Activated CD8-positive, alpha-beta memory T cell treated with anti-CD3 and anti-CD28 coated beads, Interleukin-2, amount 10 ng/mL, durations not matched to agents 7 days and 5 days (primary cell): ENCODE measurements at places on chromosomes 5 and 9.
A peak's percentile ranks its signal among the peaks of the same experiment; 100 is the strongest.

- no peak overlapping the region for H3K4me3 ChIP-seq
- no peak overlapping the region for H3K27ac ChIP-seq
- no peaks in the 10 kb centered on the region for H3K4me1 ChIP-seq
These were observed 54.8 kb downstream of the COL27A1 start for GRCh38 chr9:114210136-114210535.

GRCh38 chr5:167579693-167580055, 711.8 kb upstream of the WWC1 start:
- no peak overlapping the region for H3K4me3 ChIP-seq
- no peaks in the 10 kb centered on the region for H3K4me1 ChIP-seq
- H3K27ac ChIP-seq, result no peak overlapping the region
- DNase-seq, result no peak

GRCh38 chr5:15897656-15898055, 281.9 kb downstream of the MARCHF11 start:
- no peak overlapping the region for H3K4me3 ChIP-seq
- no peak overlapping the region for H3K27ac ChIP-seq
- no peaks in the 10 kb centered on the region for H3K4me1 ChIP-seq
- no peaks in the 10 kb centered on the region for H3K36me3 ChIP-seq
- H3K27me3 ChIP-seq, result no peaks in the 10 kb centered on the region
- DNase-seq, result no peak

- H3K4me3 ChIP-seq, result no peak overlapping the region
- no peaks in the 10 kb centered on the region for H3K36me3 ChIP-seq
- no peaks in the 10 kb centered on the region for H3K4me1 ChIP-seq
These were observed 51.3 kb downstream of the LHFPL2 start for GRCh38 chr5:78597068-78597973.

GRCh38 chr9:96320749-96321280, 18.8 kb upstream of the HSD17B3 start:
- no peaks in the 10 kb centered on the region for H3K4me1 ChIP-seq
- H3K27ac ChIP-seq, result no peak overlapping the region
- no peaks in the 10 kb centered on the region for H3K27me3 ChIP-seq
- H3K4me3 ChIP-seq, result no peak overlapping the region
- no peaks in the 10 kb centered on the region for H3K36me3 ChIP-seq

GRCh38 chr9:68981789-68982188, 32.1 kb downstream of the PRKACG start:
- DNase-seq, result no peak
- H3K27me3 ChIP-seq, result no peaks in the 10 kb centered on the region
- H3K27ac ChIP-seq, result peak overlapping the region; percentile 81
- no peak overlapping the region for H3K4me3 ChIP-seq

DNA sequence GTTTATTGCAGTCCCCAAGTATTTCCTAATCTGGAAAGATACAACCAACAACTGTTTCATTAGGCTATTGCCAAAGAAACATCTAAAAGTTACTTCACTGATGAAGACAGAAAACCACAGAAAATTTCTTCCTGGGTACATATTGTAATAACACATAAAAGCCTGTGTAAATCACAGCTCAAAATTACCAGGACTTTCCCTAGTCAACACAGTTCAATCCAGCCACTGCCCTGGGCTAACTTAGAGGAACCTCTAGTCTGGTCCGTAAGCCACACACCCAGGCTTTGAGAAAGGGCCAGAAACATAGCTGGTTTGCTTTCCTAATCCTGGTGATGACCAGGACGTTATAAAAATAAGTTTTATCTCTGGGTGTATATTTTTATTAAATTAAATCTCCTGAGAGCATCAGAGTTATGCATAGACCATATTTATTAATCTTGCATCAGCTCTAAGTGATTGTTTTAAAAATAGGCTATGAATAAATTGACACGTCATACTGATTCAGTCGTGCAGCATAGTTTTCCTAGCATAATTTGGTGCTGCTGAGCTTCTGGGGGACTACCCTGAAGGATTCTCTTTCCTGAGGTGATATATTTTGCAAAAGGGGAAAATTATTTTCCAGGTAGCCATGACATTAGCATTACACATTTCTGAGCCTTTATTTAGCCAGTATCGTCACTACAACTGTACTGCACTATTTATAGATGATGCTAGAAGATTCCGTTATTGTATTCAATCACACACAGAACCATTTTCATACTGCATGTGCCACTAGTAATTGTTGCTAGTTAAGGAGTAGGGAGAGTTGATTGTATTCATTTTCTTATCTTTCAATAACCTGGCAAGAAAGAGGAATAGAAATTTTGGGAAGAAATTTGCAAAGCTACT, 12.6 kb upstream of the MUSK start:
- no peaks in the 10 kb centered on the region for H3K36me3 ChIP-seq
- no peak for DNase-seq
- no peak overlapping the region for H3K4me3 ChIP-seq
- H3K27ac ChIP-seq, result no peak overlapping the region
- H3K4me1 ChIP-seq, result no peaks in the 10 kb centered on the region

- DNase-seq, result no peak
- no peaks in the 10 kb centered on the region for H3K36me3 ChIP-seq
- no peaks in the 10 kb centered on the region for H3K27me3 ChIP-seq
- no peak overlapping the region for H3K4me3 ChIP-seq
- H3K27ac ChIP-seq, result no peak overlapping the region
- H3K4me1 ChIP-seq, result no peaks in the 10 kb centered on the region
These were observed 405.4 kb upstream of the ACTBL2 start for GRCh38 chr5:57887851-57888621.

DNA sequence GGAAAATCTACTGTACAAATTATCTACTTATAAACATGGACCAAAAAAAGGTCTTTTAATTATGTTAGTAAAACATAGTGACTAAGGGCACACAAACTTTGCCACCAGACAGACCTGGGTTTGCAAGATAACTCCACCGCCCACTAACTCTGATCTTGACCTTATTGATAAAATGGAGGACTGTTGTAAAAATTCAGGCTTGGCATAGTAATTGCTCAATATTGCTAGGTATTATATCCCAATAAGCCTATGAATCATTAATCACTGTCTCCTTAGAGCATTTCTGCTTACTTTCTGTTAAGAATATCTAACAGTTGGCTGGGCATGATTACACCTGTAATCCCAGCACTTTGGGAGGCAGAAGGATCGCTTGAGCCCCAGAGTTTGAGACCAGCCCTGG, 3.8 kb downstream of the C9orf40 start:
- H3K4me1 ChIP-seq, result peaks cover 44% of the 10 kb centered on the region
- no peak for DNase-seq
- H3K36me3 ChIP-seq, result peaks cover 25% of the 10 kb centered on the region
- H3K27ac ChIP-seq, result no peak overlapping the region
- H3K27me3 ChIP-seq, result no peaks in the 10 kb centered on the region
- no peak overlapping the region for H3K4me3 ChIP-seq

GRCh38 chr5:122153230-122153629, 23.9 kb downstream of the ZNF474 start:
- H3K27ac ChIP-seq, result no peak overlapping the region
- H3K36me3 ChIP-seq, result no peaks in the 10 kb centered on the region
- no peak overlapping the region for H3K4me3 ChIP-seq

GRCh38 chr5:6461793-6462650, 13.4 kb downstream of the UBE2QL1 start:
- H3K27me3 ChIP-seq, result peaks cover 17% of the 10 kb centered on the region
- H3K36me3 ChIP-seq, result no peaks in the 10 kb centered on the region
- no peak for DNase-seq
- no peak overlapping the region for H3K4me3 ChIP-seq

GRCh38 chr5:81696418-81697397, 54.2 kb downstream of the SSBP2 start:
- no peak for DNase-seq
- H3K27ac ChIP-seq, result no peak overlapping the region
- no peaks in the 10 kb centered on the region for H3K27me3 ChIP-seq
- H3K4me3 ChIP-seq, result no peak overlapping the region
- peaks cover 11% of the 10 kb centered on the region for H3K36me3 ChIP-seq

DNA sequence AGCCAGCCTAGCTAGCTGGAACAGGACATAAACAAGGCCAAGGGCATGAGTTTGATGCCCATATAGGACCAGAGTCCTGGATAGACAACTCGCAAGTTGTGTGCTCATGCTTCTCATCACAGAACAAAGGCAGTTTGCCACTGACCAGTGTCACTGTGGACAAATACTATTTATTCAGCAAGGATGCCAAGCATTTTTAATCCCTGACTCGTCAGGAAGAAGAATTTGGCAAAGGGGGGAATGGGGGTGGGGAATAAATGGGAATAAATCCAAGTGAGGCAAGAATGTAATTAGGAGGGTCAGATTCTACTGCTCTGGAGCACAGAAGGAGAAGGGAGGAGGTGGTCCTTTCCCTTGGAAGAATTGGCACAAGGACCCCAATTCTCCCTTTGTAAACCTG, 46.8 kb upstream of the ANKRD55 start:
- no peak overlapping the region for H3K4me3 ChIP-seq
- no peak for DNase-seq
- no peaks in the 10 kb centered on the region for H3K4me1 ChIP-seq
- no peaks in the 10 kb centered on the region for H3K27me3 ChIP-seq
- H3K36me3 ChIP-seq, result no peaks in the 10 kb centered on the region

- no peaks in the 10 kb centered on the region for H3K4me1 ChIP-seq
- no peak within 1 kb of the TSS for H3K27ac ChIP-seq
- no peak within 1 kb of the TSS for H3K4me3 ChIP-seq
These were observed at the start of gene FGF10 for GRCh38 chr5:44389090-44389822. Gene FGF10 (minus strand): TSS chr5:44389420. CDS start chr5:44388682, 738 bp downstream.

GRCh38 chr9:110571801-110572483, 7.6 kb downstream of the SVEP1 start:
- DNase-seq, result no peak
- no peaks in the 10 kb centered on the region for H3K4me1 ChIP-seq
- H3K4me3 ChIP-seq, result no peak overlapping the region
- no peaks in the 10 kb centered on the region for H3K36me3 ChIP-seq

- H3K36me3 ChIP-seq, result no peaks in the 10 kb centered on the region
- no peak overlapping the region for H3K4me3 ChIP-seq
- no peaks in the 10 kb centered on the region for H3K4me1 ChIP-seq
- peaks cover 3% of the 10 kb centered on the region for H3K27me3 ChIP-seq
These were observed 54.9 kb downstream of the NDST1 start for GRCh38 chr5:150562832-150563231.

DNA sequence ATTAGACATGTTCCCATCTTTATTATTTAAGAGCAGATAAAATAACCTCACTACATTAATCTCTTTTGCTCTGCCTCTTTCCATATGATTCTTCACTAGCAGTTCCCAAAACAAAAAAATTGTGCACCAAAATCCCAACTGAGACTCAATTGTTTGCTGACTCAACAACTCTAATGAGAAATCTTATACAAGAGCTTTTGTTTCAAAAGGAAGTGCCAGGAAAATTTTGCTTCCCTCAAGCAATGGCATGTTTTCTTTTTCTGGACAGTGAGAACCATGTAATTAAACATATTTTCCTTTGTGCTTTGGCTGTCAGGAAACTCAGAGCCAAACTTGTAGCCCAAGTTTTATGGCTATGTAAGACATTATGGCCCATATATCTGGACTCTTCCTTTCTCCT, 62.0 kb downstream of the TMC1 start:
- H3K4me3 ChIP-seq, result no peak overlapping the region
- peaks cover 36% of the 10 kb centered on the region for H3K4me1 ChIP-seq
- DNase-seq, result no peak
- peaks cover 4% of the 10 kb centered on the region for H3K36me3 ChIP-seq

DNA sequence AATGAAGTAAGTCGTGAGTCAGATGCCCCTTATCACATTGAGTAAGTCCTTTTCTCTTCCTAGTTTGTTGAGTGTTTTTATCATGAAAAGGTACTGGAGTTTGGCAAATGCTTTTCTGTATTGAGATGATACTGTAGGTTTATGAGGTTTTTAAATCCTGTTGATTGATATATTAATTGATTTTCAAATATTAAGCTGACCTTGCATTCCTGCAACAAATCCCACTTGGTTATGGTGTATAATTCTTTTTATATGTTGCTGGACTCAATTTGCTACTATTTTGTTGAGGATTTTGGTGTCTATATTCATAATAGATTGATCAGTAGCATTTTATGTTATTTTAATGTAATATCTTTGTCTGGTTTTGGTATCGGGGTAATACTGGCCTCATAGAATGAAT, 81.0 kb upstream of the BNC2 start:
- H3K27me3 ChIP-seq, result no peaks in the 10 kb centered on the region
- no peaks in the 10 kb centered on the region for H3K36me3 ChIP-seq
- no peak for DNase-seq
- no peak overlapping the region for H3K4me3 ChIP-seq
- H3K27ac ChIP-seq, result no peak overlapping the region

DNA sequence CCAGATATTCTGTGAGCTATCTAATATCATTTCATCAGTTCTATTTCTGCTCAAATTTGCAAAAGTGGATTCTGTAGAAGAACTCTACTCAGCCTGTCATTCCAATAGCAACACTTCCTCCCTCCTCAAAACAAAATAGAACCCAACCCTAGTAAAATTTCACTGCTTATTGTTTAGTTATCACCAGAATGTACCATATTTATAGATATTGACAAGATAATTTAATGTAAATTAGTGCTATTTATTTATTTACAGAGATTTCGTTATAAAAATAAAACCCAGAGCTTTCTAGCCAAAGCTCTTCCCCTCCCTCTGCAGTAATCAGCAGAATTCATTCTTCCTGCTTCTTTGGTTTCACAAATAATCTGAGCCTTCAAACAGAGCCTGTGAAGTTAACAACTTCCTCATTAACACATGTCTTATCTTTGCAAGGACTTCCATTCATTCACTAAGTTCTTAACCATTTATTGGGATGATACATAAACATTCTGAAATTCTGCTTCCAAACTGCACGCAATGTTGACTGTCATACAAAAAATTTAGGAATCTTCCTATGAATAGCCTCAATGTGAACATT, 73.7 kb upstream of the PJA2 start:
- no peaks in the 10 kb centered on the region for H3K4me1 ChIP-seq
- DNase-seq, result no peak
- H3K27me3 ChIP-seq, result no peaks in the 10 kb centered on the region
- no peaks in the 10 kb centered on the region for H3K36me3 ChIP-seq
- no peak overlapping the region for H3K4me3 ChIP-seq

GRCh38 chr5:73464016-73464745, 15.6 kb upstream of the FOXD1 start:
- no peak overlapping the region for H3K4me3 ChIP-seq
- H3K36me3 ChIP-seq, result no peaks in the 10 kb centered on the region
- peaks cover 46% of the 10 kb centered on the region for H3K27me3 ChIP-seq
- DNase-seq, result no peak
- H3K27ac ChIP-seq, result no peak overlapping the region
- no peaks in the 10 kb centered on the region for H3K4me1 ChIP-seq

- no peak overlapping the region for H3K27ac ChIP-seq
- no peaks in the 10 kb centered on the region for H3K4me1 ChIP-seq
- H3K27me3 ChIP-seq, result peaks cover 32% of the 10 kb centered on the region
- no peaks in the 10 kb centered on the region for H3K36me3 ChIP-seq
These were observed 180.0 kb upstream of the IL12B start for GRCh38 chr5:159510282-159510681.
